Omental fat pad (tissue), 4 donors: ENCODE measurements at places on chromosomes 11 and 22.

DNA sequence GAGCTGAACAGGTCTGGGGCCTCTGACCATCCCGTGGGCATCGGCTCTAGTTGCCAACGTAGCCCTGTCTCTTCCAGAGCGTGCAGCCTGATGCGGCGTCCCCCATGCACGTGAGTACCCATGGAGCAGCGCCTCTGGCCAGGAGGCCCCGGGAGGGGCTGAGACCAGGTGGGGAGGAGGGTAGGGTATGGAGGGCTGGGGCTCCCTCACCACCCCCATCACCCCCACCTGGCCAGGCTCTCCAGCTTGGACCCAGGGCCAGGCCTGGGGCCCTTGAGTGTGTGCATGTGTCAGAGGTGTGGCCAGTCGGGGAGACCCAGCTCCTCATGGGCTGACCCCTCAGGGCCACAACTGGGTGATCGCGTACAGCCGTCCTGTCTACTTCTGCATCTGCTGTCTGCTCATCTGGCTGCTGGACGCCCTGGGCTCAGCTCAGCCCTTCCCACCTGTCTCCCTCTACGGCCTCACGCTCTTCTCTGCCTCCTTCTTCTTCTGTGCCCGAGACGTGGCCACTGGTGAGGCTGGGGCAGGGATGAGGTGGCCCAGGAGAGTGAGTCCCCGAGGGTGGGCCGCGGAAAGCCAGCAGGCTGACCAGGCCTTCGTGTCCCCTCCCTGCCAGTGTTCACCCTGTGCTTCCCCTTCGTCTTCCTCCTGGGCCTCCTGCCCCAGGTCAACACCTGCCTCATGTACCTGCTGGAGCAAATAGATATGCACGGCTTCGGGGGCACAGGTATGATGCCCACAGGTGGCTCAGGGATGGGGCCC lies 8.5 kb downstream of the PCNX3 start:
- no peak for DNase-seq

DNA sequence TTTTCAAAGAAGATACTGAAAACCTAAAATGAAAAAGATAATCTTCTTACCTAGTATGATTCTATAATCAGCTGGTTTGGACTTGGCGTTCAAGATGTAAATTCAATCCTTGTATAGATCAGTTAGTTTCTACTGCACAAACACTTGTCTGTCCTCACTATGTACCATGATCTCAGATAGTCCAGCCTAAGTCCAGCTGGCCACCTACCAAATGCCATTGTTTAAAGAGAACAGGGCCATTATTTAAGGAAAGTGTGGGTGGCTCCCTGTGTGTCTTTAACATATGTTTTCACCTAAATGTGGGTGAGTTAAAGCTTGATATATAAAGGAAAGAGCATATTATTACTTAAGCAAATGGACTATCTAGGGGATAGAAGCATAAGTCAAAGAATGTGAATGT lies 38.6 kb downstream of the BLID start:
- DNase-seq: no peak

GRCh38 chr11:75850787-75851186 lies 35.8 kb downstream of the UVRAG start:
- DNase-seq: no peak

GRCh38 chr11:37721485-37721884 lies 1123.4 kb upstream of the RAG2 start:
- DNase-seq: no peak

DNA sequence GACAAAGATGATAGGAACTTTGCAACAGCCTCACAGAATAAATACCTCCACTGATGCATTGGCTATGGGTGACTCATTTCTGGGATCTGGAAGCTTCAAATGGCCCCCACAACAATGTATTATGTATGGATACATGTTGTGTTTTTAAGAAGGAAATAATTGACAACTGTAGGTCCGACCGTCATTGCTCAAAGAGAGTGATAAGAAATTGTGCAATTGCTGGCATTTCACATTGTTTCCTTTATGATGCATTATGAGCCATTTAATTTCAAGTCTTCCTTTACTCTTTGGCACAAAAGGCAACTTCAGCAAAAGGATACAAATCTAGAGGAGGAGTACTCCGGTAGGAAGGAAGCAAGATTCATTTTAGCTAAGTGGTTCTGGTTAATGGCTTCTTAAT lies 2.0 kb downstream of the ANO3 start:
- no peak for DNase-seq

GRCh38 chr22:23696326-23696851 lies 5.6 kb downstream of the RGL4 start:
- no peak for DNase-seq

DNA sequence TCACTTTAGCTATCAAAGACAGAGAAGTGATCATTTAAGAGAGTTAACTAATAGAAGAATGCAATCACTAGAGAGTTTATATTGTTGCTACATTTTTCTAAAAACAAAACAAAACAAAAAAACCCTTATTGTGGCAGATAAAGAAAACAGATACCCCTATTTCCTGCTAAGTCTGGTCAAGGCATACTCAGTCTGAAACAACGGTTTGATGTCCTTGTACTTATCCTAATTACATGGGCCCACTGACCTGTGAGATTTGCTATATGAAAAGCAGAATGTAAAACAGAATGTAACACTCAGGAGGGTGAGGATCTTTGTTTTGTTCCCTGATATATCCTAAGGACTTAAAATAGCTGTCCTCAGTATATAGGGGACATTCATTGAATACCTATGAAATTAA lies 24.6 kb downstream of the MAML2 start:
- DNase-seq: no peak

- no peak for DNase-seq
Measured at GRCh38 chr22:48706934-48707762, 1120.5 kb downstream of the BRD1 start.

- no peak for DNase-seq
Measured at GRCh38 chr11:11584530-11584810, 37.3 kb downstream of the GALNT18 start.

DNA sequence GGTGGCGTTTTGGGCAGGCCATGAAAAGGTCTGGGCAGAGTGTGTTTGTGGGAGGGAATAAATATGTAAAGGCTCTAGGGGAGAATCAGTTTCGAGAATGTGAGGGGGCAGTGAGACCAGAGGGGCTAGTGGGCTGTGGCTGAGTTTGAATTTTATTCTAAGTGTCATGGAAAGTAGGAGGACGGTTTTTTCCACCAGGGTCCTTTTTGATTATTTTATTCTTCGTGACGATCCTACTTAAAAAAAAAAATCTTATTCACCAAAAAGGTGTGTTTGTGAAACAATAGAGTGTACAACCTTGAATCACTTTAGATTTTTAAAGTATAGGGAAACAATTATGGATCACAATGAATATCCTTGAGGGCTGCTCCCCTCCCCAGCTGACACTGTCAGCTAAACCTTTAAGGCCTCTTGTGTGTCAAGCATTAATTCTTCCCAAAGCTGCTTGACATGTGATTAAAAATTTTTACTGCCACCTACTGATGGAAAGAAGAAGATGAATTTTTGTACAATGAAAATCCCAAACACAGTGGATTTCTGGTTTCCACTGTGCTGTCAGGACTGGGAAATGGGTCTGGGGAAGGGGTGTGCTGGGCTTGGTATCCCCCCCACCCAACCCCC lies 107.5 kb upstream of the OR4B1 start:
- no peak for DNase-seq

GRCh38 chr11:16933756-16934603 lies 80.2 kb downstream of the PLEKHA7 start:
- no peak for DNase-seq

GRCh38 chr22:19108807-19109197 lies 13.4 kb downstream of the DGCR2 start:
- no peak for DNase-seq

DNA sequence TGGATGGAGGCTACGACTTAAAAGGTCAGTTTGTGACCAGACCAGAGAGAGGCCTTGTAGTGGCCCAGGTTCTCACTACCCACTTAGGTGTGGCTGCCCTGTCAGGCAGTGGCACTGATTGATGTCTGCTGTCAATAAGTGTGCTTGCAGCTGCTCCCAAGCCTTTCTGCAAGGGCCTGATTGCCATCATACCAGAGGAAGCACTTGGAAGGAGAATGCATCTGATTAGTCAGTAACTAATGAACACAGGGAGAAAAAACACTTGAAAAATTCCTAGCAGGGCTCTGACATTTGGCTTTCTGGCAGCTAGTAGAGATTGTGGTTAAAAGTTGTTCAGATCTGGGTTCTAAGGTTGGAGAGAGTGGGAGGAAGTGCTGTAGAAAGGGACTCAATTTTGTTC lies 107.5 kb downstream of the NAV2 start:
- DNase-seq: no peak

- no peak for DNase-seq
Measured at GRCh38 chr11:107505647-107506225, 48.1 kb upstream of the CWF19L2 start.

- DNase-seq: peak; percentile 22
Measured at GRCh38 chr11:124882339-124883071, 15.2 kb downstream of the ROBO4 start.

- DNase-seq: no peak
Measured at GRCh38 chr22:23164091-23164490, 16.2 kb upstream of the BCR start.

GRCh38 chr11:30018495-30018894 lies 1.7 kb upstream of the KCNA4 start:
- DNase-seq: no peak

DNA sequence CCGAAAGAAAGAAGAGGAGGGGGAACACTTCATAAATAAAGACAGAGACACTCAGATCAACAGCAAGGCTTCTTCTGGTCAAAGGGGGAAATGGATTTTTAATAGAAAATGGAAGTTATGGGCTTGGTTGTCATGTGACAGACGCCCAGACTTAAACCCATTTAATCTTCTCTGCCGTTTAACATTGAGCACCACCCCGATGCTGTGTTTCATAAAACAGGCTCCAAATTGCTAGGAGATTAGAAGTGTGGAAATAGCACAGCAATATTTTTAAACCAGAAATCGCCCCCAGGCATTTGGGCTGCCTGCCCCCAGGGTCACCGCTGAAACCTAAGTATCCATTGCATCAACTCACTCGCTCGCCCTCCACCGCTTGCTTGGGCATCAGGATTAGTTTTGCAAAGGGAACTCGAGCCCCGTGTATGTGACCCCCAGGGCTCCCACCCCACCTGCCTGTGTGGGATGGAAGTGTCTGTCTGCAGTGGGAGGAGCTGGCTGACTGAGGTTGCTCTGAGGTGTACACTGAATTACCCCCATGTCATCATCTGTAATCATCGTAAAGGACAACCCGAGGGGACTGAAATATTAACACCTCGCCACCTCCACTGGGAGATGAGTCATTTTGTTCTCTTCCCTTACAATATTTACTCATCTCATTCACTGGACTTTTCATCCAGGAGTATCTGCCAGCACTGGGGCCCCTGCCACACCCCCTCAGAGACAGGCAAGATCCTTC lies 10.7 kb downstream of the DSCAML1 start:
- DNase-seq: no peak

DNA sequence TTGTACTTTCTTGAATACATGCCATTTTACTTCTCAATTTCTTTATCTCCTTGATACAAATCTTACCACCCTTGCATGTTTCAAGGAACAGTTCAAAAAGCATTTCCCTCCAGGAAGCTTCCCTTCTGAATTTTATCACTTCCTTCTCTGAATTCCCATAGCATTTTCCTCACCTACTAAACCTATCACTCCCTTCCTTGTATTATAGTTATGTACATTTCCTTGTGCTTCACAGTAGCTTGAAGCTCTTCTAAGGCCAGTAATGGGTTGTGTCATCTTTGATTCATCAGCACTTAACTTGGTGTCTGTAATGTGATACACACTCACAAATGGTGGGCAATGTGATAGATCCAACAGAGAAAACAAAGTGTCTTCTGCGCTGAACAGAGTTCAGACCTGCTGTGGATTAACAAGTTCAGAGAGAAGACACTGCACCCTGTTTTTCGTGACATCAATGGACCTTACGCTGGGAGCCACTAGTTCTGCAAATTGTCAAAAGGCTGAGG lies 127.5 kb downstream of the CCDC81 start:
- no peak for DNase-seq

DNA sequence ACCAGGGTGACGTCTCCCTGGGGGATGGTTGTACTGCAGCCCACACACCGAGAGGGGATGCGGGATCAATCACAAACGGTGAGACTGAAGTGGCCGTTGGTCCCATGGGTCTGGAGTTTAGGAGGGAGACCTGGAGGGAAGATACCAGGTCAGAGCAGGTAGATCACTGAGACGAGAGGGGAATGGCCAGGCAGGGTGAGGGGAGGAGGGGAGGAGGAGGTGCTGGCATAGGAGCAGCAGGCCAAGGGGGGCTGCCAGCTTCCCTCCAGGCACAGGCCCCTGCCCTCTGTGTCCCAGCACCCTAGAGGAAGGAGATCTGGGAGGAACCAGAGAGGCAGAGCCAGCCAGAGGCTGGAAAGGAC lies 7.0 kb downstream of the MAPK8IP2 start:
- no peak for DNase-seq

DNA sequence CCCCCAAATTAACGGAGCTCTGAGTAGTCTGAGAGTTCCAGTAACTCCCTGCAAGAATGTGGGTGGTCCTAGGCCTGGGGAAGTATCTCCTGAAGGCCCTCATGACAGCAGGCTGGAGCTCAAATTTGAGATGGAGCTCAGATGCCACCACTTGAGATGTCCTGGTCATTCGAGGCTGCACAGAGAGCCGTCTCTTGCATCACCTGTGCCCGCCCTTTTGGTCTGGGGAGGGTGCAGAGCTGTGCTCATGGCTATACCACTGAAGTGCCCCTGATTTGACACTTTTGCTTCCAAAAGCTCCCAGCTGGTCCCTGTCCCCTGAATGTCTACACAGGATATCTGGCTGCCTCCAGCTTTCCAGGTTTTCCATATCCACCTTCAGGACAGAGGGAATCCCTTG lies 214.0 kb upstream of the B3GAT1 start:
- DNase-seq: no peak

DNA sequence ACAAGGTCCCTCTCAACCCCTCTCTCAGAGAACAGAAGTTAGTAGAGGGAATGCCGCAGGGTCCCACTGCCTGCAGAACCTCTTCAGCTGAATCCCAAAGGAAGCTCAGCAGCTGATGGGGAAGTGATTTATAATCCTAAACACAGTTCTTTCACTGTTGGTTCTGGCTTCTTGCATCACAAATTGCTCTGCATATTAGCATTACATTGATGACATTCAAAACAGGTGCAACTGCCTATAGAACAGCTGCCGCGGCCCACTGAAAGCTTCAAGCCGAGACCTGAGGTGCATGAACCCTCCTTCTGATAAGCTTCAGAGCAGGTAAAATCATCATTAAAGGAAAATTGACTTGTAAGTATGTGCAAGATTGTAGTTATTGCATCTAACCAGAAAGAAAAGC lies 75.2 kb upstream of the KIRREL3 start:
- no peak for DNase-seq

- DNase-seq: peak; percentile 72
Measured at GRCh38 chr11:73242251-73243092, 24.4 kb downstream of the P2RY2 start.

- no peak for DNase-seq
Measured at GRCh38 chr11:118623269-118623655, 15.8 kb downstream of the PHLDB1 start.

GRCh38 chr11:7584910-7585309 lies 71.1 kb downstream of the PPFIBP2 start:
- no peak for DNase-seq

DNA sequence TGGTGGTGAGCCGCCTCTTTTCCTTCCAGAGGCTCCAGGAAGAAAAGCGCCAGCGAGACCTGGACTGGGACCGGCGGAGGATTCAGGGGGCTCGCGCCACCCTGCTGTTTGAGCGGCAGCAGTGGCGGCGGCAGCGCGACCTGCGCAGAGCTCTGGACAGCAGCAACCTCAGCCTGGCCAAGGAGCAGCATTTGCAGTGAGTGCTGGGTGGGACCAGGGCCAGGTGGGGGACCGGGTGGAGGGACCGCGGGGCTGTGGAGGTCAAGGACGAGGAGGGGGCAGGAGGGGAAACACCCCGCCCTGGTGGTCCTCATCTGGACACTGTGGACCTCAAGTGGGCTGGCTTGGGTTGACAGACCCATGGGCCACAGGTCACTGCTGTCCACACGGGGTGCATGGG lies 17.4 kb downstream of the RIBC2 start:
- no peak for DNase-seq
